ENCODE measurements at places on chromosomes 5 and 9.

- no peak for DNase-seq
Measured at GRCh38 chr5:65758546-65759144, 36.6 kb downstream of the NLN start.

GRCh38 chr9:128370367-128370751 lies 815 bp upstream of the URM1 start:
- no peak for DNase-seq

GRCh38 chr9:96217754-96218693 lies 84.0 kb downstream of the HSD17B3 start:
- peak; percentile 69 for DNase-seq

DNA sequence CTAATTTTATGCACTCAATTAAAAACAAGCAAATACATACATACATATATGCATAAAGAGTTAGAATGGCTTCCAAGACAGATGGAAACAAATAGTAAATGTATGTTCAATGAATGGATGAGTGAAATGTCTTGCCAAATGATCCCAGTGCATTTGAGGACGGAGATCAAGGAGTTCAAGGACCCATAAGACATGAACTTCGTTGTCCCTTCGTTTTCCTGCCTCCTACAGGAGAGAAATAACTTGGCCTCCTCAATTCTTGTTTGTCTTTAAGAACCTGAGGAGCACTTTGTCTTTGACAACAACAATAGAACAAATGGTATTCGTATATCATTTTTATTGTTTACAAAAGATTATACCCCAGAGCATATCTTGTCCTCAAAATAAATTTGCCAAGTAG lies 2.4 kb upstream of the PAPPA start:
- no peak for DNase-seq

DNA sequence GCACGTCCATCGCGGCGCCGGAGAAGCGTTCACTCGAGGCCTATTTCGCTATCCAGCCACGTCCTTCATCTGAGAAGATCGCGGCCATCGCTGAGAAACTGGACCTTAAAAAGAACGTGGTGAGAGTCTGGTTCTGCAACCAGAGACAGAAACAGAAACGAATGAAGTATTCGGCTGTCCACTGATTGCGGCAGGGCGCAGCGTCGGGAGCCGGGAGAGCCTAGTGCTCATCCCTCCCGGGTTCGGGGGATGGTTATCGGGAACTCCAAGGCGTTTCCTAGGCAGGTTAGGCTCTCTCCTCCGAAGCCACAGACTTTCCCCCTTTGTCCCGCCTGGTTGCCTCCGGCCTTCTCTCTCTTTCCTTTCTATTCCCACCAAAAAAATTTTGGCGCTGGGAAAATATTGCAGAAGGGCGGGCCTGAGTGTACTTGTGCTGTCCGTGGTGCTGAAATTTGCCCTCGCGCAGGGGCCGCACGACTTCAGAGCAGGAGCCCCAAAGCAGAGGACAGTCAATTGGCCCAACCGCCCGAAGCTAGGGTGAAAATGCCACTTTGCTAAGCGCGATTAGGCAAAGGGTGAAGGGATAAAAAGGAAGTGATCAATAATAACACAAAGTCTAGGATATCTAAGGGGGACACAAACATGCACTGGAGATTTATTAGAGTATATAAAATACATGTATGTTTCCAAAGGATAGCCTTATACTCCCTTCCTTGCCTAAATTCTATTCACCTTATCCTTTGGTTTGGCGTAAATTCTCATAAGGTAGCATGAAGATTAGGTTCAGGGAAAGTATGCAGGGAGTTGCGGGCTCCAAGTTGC lies 1.8 kb downstream of the POU4F3 start:
- peak; percentile 19 for DNase-seq

GRCh38 chr9:121499427-121500164 lies at the start of gene GGTA1:
TSS of gene GGTA1 (minus strand) at chr9:121499844. CDS start at chr9:121467922, 31,922 bp downstream.
- no peak for DNase-seq

DNA sequence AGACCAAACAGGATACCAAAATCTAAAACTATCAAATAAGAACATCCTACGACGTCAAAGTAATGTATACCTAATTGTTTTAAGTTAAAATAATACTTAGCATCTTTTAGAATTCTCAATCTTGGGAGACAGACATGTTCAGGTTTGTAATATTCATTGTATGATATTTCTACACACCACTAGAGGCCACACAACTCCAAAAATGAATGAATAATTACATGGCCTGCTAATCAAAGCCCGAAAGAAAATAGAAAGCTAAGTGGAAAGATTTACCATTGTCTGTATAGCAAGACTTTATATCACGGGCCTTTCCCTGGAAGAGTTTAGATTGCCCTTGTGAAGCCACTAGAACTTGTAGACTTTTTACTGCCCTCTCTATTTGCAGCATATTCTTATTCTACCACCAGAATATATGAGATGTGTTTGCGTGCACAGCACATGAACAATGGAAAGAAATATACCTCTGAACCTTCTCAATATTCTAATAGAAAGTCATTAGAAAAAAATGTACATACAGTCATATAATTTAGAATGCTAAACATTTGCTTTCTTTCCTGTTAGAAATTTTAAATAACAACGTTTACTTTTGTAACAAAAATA lies 380.1 kb upstream of the NUDT12 start:
- DNase-seq = no peak
